NCI-H2081 (cell line): ENCODE measurements at places on chromosomes 16 and 17.
A peak's percentile ranks its signal among the peaks of the same experiment; 100 is the strongest.

GRCh38 chr17:74379495-74380085 lies 12.3 kb downstream of the GPR142 start:
- DNase-seq, result peak; percentile 87

DNA sequence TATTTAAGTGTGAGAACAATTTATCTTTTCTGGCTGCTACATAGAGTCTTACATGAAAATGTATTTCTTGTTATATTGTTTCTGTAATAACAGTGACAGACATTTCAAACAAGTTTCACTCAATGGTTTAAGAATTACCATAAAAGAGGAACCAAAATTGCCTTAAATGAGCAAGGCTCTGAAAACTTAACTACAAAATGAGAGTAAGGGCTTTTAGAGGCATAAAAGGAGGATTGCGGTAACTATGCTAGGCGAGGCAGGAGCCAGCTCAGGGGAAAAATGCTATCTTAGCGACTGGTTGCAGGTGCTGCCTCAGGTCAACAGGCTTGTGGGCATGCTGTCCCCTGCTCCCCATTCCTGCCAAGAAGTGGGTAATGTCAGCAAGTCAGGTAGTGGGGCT lies 81.7 kb upstream of the MSI2 start:
- DNase-seq, result no peak

- no peak for DNase-seq
Observed at GRCh38 chr16:68075980-68076379, 9.2 kb upstream of the NFATC3 start.

DNA sequence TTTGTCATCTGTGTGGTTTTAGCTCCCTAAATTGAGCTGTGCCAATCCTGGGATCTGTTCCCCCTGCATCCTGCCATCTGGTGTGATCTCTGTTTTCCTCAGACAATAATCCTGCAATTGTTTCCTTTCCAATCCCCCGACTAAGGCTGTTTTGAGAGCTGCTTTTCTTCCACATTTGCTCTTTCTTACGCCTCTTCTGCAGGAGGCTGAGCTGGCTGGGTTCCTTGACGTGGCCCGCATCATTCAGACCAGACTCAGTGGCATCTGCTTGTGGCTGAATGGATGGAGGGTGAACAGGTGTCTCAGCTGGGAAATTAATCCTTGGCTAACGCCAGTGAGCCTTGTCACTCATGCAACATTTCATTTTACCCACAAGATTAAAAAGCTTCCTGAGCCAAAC lies 9.8 kb upstream of the MED9 start:
- no peak for DNase-seq

DNA sequence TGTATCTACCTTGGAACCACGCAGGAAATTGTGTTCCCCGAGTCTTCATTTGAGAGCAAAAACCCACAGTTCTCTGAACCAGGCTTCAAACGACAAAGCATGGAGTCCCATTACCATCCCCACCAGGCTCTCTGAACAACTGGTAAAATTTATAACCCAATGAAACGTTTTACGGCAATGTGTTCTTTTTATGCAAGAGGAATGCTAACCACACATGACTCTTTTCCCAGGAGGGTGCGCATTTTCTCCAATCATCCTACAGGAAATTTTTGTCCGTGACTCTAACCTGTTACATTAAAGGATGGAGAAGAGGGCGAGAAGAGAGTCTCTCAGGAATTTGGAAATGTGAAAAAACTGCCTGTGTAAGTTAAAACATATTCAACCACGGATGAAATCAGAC lies 17.8 kb downstream of the STX8 start:
- DNase-seq, result no peak

DNA sequence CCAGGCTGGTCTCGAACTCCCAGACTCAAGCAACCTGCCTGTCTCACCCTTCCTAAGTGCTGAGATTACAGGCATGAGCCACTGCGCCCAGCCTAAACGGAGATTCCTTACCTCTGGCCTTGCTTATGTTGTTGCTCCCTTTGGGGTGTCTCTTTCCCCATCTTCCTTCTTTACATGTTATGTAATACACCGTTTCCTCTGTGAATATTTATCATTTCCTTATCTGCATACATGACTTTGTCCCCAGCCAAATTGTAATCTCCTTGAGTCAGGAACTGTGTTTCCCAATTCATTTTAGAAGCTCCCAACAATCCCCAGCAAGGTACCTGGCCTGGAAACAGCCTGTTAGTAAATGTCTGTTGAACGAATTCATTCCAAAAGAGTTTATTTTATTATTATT lies 15.7 kb downstream of the COPZ2 start:
- no peak for DNase-seq

GRCh38 chr16:71339236-71340171 lies 19.0 kb upstream of the CALB2 start:
- no peak for DNase-seq

- no peak for DNase-seq
Observed at GRCh38 chr17:20053361-20053964, 44.3 kb downstream of the SPECC1 start.

- DNase-seq, result no peak
Observed at GRCh38 chr16:89525146-89525913, 17.1 kb downstream of the SPG7 start.

GRCh38 chr16:9800186-9800738 lies 382.0 kb downstream of the GRIN2A start:
- DNase-seq, result no peak

DNA sequence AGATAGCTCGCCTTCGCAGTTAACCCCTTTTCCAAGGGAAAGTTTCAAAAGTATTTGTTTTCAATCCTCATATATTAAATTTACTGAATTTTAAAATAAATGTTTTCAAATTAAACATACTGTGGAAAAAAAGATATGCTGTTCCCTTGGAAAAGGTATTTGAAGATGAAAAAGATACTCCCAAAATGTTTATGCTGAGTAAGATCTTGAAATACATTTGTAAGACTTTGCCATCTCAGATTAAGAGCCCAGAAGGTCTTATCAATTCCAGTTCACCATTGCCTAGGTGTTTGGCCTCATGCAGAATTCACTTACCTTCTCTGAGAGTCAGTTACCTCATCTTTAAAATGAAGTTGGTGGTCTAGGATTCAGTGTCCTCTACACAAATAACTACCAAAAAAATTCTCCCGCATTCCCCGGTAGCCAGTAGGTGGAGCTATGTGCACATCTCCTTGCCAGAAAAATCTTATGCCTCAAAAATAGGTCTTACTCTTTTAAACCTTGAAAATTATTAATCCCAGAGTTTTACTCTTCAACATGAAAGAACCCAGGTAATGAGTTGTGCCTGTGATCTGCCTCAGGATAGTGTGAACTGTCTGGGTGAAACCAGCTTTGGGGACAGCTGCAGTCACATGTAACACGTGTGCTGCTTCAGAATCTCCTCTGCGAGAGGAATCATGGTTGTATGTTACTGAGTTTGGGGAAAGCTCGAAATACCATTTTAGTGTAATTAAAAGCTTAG lies 178.3 kb downstream of the MRTFB start:
- peak; percentile 35 for DNase-seq

- DNase-seq, result no peak
Observed at GRCh38 chr17:81035521-81036196, 708 bp downstream of the BAIAP2 start.

GRCh38 chr17:75386430-75386829 lies 19.0 kb downstream of the GRB2 start:
- DNase-seq, result no peak

- DNase-seq, result peak; percentile 73
Observed at GRCh38 chr17:47978324-47978723, 7.4 kb downstream of the CDK5RAP3 start.

- DNase-seq, result peak; percentile 36
Observed at GRCh38 chr17:80832266-80832676, 159.4 kb upstream of the CHMP6 start.

- DNase-seq, result no peak
Observed at GRCh38 chr17:66686601-66687000, 148.3 kb upstream of the CACNG5 start.

- DNase-seq, result no peak
Observed at GRCh38 chr17:2259769-2260536, 43.6 kb downstream of the SMG6 start.

DNA sequence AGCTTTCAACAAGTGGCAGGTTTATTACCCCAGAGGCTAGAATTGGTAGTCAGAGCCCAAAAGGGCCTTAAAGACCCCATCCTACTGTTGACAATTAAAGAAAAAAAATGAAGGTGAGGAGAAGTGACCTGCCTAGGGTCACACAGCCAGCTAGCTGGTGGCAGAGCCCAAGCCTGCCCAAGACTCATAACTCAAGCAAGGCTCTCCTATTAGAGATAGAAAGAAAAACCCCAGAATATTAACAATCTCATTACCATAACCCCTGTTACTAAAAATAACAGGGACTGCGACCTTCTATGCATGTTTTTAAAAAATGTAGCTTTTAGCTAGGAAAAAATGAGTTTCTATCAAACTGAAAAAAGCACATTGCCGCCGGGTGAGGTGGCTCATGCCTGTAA lies 14.0 kb downstream of the HSPB9 start:
- no peak for DNase-seq

GRCh38 chr16:79064256-79064972 lies 536.1 kb downstream of the MAF start:
- no peak for DNase-seq

DNA sequence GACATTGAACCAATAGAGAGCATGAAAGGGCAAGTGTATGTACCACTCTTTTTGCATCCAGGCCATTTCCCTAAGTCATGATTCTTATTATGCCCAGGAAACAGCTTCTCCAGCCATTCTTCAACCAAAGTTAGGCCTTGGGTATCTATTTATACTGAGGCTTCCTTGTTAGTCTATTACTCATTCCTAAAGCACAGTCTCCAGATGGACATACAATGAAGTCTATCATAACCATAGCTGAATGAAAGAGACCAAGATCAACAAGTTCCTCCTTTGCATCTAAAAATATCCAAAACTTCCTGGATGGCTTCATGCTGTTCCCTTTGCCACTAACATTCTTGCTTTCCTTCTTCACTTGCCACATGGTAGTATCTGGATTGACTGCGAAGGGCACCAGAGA lies 265.9 kb downstream of the CDH8 start:
- DNase-seq, result no peak

DNA sequence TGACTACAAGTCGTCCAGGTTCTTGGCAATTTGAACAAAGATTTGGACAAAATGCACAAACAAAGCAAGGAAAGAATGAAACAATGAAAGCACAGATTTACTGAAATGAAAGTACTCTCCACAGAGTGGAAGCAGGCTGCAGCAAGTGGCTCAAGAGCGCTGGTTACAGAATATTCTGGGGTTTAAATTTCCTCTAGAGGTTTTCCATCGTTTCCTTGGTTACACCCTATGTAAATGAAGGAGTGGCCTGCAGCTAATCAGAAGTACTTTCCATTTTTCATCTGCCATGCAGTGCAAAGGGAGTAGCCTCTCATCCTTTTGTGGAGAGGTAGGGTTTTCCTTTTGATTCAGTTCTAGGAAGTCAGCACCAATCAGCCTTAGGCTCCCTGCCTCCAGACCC lies 11.8 kb downstream of the STXBP4 start:
- no peak for DNase-seq

- DNase-seq, result peak; percentile 41
Observed at GRCh38 chr16:20849589-20850390, 43.5 kb downstream of the REXO5 start.

DNA sequence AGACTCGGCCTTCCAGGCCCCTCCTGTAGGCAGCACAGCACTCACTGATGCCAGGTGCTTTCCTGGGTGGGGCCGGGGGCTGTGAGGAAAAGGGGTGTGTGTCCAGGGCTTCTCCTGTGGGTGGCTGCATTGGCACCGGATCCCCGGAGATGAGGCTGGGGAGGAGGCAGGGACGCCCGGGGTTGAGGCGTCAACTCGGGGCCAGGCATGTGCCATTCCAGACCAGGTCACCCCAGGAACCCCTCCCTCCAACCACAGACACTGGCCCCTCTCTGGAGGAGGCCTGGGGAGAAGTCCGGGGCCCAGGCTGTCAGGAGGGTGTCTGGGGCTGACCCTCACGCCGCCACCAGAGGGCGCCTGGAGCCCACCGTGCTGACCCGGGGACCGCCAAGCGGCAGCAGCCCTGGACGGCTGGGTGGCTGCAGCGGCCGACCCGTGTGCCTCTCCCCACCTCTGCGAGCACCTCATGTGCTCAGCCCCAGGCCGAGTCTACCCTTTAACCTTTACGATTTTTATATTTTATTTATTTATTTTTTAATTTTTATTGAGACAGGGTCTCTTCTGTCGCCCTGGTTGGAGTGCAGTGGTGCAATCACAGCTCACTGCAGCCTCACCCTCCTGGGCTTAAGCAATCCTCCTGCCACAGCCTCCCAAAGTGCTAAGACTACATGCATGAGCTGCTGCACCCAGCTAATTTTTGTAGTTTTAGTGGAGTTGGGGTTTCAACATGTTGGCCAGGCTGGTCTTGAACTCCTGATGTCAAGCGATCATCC lies 3.2 kb upstream of the METRN start:
- peak; percentile 51 for DNase-seq

DNA sequence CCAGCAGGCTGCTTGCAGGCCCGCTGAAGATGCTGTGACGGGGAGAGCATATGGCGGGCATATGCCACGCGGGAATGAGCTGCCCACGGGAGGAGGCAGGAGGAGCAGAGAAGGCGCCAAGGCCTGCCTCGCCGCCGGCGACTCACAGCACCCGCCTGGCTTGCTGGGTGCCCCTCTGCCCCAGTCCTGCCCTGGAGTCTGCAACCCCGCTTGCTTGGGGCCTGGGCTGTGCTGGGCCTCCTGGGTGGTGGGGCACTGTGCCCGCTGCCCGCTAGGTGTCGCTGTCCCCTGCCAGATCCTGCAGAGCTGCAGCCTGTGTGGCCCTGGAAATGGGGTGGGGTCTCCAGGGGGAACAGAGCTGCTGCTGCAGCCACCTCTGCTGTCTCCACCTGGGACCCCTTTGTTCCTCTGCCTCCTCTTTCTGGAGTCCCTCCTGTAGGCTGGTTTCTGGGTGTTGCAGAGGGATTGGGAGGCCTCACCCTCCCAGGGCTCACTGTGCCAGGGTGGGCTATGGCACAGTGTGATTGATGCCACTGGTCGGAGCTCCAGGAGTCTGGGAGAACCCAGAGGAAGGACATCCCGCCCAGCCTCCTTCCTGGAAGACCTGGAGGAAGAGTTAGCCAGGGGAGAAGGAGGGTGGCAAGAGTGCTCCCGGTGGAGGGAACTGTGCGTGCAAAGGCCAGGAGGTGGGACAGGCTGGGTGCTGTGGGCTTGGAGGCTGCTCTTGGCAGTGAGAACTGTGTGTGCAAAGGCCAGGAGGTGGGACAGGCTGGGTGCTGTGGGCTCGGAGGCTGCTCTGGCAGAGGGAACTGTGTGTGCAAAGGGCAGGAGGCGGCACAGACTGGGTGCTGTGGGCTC lies 141.0 kb upstream of the CIBAR2 start:
- no peak for DNase-seq
